SK-N-SH treated with all-trans-retinoic acid at 6 μM for 48 hours (cell line): ENCODE measurements at places on chromosomes 3 and 15.

GRCh38 chr3:136559896-136560295, 192.3 kb downstream of the STAG1 start:
- ATAC-seq = no peak

DNA sequence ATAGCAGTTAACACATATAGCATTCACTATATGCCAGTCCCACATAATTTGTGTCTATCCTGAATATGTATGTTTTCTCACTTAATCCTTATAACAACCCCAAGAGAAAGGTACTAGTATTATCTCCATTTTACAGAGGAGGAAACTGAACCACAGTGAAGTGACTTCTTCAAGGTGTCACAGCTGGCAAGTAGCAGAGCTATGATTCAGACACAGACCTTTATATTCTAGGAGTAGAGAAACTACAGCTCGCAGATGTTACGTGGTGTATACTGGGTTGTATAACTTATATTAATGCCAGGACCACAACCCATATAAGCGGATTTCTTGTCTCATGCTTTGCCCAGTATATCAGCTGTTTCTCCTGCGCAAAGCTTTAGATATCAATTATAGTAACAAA, 29.5 kb upstream of the ICE2 start:
- no peak for ATAC-seq

GRCh38 chr3:49901366-49902339, 2.0 kb downstream of the MST1R start:
- no peak for ATAC-seq

DNA sequence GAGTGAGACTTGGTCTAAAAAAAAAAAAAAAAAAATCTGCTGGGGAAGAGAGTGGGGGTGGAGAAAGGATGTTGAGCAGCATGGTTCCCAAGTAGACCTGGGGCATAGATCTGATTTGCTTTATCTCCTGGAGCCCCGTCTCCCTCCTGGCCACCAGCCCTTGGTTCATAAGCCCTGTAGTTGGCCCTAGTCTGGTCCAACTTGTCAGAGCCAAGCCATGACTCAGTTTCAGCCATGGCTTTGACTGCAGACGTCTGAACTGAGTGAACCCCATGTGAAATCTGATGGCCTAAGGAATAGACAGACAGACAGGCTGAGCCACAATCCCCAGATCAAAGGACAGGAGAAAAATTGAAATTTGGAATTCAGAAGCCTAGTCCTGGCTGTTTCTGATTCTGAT, 2.0 kb upstream of the CILP start:
- no peak for ATAC-seq

DNA sequence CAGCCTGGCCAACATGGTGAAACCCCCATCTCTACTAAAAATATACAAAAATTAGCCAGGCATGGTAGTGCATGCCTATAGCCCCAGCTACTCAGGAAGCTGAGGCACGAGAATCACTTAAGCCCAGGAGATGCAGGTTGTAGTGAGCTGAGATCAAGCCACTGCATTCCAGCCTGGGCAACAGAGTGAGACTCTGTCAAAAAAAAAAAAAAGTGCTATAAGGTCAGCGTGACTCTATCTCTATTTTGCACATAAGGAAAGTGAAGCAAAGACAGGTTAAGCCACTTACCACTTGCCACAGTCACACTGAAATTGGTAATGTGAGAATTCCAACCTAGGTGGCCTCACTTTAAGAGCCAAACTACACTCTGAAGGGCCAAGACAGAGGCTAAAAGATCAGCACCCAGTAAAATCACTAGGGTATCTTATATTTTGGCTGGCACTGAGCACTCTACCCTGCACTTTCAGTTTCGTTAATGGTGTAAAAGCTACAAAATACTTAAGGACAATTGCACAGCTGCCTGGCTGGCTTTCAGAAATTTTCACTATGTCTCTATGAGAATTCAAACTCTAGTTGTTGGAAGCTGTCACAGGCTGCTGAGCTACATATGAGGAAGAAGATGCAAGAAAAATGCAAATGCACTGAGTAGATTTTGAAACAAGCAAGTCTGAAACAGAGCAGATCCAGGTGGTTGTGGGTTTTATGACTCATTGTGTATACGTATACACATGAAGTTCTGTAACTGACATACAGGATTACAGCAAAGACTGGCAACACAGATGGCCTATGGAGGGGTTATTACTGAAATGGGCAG, 32.7 kb downstream of the TRANK1 start:
- ATAC-seq = peak; percentile 86

- ATAC-seq = peak; percentile 53
Observed at GRCh38 chr3:177835917-177836316, 638.6 kb upstream of the TBL1XR1 start.
